HepG2 (cell line): ENCODE measurements at places on chromosomes 1 and 21.

DNA sequence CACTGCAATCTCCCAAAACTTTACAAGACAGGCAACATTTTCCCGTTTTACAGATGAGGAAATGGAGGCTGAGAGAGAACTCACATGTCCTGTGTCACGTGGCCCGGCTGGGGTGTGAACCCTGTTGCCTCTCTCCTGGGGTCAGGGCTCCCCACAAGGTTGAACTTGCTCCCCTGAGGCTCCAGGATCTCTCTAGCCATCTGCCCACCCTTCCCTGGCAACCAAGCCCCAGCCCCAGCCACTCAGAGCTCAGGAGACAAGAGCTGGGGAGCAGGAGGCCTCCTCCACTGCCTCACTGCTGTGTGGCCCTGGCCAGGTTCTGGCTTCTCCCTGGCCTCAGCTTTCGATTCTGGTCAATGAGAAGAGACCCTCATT, 11.8 kb downstream of the LAPTM5 start:
- no peak for DNase-seq

- no peak for DNase-seq
Measured at GRCh38 chr1:94283462-94283861, 46.1 kb upstream of the ARHGAP29 start.

DNA sequence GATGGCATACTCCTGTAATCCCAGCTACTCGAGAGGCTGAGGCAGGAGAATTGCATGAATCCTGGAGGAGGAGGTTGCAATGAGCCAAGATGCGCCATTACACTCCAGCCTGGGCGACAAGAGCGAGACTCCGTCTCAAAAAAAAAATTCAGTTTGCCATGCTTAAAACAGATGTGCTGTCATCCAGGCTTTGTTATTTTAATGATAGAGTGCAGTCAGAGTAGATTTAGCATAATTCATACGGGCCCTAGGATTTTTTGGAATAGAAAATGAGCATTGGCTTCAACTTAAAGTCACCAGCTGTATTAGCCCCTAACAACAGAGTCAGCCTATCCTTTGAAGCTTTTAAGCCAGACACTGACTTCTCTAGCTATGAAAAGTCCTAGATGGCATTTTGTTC, 124.6 kb downstream of the RASAL2 start:
- DNase-seq, result no peak

DNA sequence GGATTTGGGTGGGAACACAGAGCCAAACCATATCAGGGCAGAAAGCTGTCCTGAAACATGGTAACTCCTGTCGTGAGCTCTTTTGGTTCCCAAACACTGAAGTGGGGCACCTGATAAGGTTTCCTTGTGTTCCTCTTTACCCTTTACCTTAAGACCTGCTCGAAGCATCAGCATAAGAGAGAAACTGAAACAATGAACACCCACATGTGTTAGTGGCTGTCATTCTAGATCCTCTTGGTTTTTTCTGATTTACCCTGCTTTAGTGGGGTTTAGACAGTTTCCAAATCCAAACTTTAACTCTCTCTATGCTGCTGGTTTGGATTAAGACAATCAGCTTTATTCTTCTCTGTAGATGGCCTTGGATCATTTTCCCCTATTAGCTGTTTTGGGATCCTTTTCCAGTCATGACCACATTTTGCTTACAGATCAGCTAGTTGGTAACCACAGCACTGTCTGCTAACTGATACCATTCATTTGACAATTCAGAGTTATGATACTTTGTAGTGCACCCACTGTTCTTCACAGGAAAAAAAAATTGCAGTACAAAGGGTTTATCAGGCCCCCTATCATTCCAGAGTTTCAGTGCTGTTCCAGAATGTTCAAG, 975 bp upstream of the MNDA start:
- DNase-seq, result no peak

GRCh38 chr1:1307261-1307922, 338 bp downstream of the ACAP3 start:
- DNase-seq, result no peak

DNA sequence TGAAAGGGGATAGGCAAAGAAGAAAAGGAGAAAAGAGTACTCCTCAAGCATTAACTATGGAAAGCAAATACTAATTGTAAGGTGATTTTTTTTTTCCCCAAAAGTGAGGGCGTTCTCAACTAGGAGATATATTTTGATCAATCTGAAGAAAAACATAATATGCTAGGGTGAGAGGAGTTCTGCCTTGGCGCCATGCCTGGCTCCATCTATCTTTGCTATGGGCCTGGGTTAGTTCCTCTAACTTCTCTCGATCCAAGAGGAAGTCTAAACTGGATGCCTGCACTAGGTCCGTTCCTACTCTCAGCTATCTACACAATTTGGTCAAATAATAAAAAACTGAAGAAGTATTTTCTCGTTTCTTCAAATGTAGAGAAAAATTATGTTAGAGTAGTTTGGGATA, 20.5 kb downstream of the CNN3 start:
- DNase-seq, result no peak

GRCh38 chr1:19439464-19440171, 45.7 kb downstream of the CAPZB start:
- DNase-seq, result no peak

GRCh38 chr1:39507230-39507928, 15.9 kb downstream of the BMP8A start:
- peak; percentile 25 for DNase-seq

GRCh38 chr1:119549719-119550132, 42.7 kb downstream of the HSD3B1 start:
- DNase-seq, result peak; percentile 53

- DNase-seq, result no peak
Measured at GRCh38 chr1:157937744-157938143, 55.7 kb upstream of the KIRREL1 start.

DNA sequence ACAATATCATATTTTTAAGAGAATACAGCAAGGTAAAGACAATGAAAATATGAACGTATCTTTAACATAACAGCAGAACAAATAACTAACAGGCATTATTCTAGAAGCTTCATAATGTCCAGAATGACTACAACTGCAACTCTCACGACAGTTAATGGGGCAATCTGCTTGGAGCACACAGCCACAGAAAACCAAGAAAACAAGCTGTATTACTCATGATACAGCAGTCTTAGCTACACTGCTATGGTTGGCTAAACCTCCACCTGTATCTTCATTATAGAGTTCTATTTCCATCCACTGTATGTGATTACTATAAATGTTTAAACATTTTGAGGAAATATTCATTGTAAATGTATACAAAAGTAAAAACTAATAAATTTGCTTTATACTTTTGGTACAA, 139.9 kb downstream of the DPYD start:
- DNase-seq, result no peak

DNA sequence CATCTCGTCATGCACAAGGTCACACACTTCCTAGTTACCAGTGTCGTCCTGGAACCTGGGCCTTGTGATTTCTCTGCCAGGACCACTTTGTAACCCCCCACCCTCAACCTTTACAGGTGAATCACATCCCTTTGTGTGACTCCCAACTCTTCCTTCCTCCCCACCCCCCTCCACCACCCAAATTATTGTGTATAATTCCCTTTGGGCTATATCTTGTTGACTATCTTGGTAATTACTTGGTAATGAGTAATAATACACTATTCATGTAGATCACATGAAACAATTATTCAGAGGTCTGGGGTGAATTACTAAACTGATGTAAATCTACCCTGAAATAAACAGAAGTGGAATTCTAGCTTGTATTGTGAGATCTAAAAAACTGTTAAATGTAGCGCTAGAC, 1.7 kb downstream of the KCNK1 start:
- DNase-seq, result no peak

DNA sequence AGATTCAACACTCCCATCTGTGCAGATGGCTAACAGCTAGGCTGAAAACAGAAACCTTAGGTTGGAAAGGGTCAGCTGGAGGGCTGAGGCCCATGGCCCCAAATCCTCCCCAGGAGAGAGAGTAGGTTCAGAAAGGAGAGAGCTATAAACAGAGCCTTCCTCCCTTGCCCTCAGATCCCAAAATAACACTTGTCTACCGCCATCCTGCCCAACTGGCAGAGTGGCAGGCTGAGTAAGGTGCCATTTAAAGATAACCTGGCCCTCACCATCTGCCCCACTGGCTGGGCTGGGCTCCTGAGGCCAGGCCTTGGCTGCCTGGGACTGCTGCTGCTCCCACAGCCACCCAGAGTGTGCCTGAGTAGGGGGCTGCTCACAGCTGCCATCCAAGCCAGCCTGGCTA, 4.3 kb upstream of the SHISA4 start:
- no peak for DNase-seq

DNA sequence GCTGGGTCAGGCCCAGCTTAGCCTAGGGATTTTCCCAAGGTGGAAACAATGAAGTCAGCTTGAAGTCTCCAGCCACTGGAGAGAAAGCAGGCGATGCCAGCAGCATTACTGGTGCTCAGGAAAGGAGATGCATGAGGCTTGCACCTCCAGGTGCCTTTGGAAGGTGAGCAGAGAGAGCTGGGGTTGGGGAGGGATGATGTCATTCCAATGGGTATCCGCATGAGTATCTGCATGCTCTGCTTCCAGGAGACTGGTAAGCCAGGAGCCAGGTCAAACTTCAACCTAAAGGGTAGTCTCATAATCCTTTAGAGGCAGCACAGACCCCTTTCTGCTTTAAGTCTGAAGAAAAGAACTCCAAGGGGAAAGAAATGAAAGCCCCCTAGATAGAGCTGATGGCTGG, 68.8 kb downstream of the KDM1A start:
- DNase-seq, result no peak

DNA sequence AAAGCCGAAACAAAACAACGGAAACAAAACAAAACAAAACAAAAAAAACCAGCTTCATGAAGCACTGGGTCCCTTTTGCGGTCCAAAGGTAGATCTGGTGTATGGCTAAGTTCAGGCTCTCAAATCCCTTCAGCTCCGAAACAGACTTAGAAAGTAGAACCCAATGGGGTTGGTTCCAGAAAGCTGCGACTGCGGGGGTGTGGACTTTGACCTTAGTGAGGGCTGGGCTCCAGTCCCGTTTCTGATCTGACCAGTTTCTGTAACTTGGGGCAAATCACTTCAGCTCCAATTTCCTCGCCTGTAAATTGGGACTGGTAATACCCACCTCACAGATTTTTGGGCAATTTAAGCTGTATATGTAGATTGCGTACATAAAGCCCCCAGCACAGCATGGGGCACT, 105.2 kb downstream of the ZSCAN20 start:
- no peak for DNase-seq

DNA sequence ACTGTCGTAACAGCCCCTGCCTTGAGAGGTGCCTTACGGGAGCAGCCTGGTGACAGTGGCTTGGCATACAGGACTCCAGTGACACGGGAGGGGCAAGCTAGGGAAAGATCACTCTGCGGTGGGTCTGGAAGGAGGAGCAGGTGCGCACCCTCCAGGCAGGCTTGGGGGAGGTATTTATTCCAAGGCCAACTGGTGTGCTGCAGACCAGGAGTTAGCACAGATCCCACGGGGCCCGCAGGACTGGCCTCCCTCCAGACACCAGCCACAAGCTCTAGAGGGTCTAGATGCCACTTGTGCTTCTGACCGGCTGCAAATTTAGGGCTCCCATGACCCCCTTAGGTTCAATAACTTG, 22.1 kb downstream of the PSEN2 start:
- no peak for DNase-seq

GRCh38 chr1:203304391-203304918, 864 bp upstream of the BTG2 start:
- DNase-seq, result no peak

DNA sequence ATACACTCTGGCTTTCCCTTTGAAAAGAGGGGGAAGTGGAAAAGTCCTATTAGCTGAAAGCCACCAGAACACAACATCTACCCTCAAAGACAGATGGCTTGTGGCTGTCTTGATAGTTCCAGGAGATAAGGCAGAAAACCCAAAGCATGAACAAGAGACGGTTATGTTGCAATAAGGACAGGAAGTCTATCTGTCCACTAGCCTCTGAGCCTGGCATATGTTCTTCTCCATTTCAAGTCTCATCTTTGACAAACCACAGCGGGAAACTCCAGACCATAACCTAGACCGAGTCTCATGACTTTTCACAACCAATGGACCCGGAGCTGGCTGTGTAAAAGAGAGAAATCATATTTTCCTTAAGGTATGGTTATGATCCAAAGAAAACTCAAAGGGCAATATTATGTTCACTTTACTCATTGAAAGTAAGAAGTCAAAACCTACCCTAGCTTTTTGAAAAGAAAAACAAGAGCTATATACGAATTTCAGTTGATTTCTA, 33.8 kb downstream of the DUSP10 start:
- no peak for DNase-seq

- no peak for DNase-seq
Measured at GRCh38 chr1:225830841-225831240, 20.9 kb downstream of the EPHX1 start.

DNA sequence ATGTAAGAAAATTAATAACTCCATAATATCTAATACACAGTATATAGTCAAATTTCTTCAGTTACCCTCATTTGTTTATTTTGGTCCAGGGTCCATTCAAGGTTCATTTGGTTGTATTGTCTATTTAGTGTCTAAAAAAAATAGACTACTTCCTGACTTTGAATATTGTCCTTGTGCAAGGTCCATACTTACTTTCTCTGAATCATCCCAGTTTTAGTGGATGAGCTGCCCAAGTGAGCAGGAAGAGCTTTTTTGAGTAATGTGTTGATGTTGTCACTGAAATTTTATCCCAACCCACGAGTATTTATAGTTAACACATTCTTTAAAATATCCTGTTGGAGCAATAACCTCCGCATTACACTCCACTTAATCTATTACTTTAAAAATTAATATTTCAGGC, 45.6 kb upstream of the FASLG start:
- peak; percentile 44 for DNase-seq
